Peyer's patch (tissue), 4 donors: ENCODE measurements at places on chromosomes 7 and 10. TPM values are rescaled to one million over a fixed set of nuclear protein-coding genes. Genes with fewer than 3 reads are reported as not detected.

CFAP46 gene
- not detected for total RNA-seq

STRIP2 gene
- 1.7 TPM for total RNA-seq

FKBP9 gene
- total RNA-seq: 119 TPM

ITGA8 gene
- total RNA-seq: 13.2 TPM

GHRHR gene
- not detected for total RNA-seq

TRIM73 gene
- total RNA-seq: 4.9 TPM

CADPS2 gene
- 11.4 TPM for total RNA-seq

SFMBT2 gene
- 2.6 TPM for total RNA-seq

NPC1L1 gene
- not detected for total RNA-seq

CPXM2 gene
- 8.2 TPM for total RNA-seq

PDE6C gene
- total RNA-seq: not detected

NRP1 gene
- total RNA-seq: 19.5 TPM

ZCWPW1 gene
- 3.5 TPM for total RNA-seq
